GOT3 (cell line): ENCODE measurements at places on chromosomes 3 and 15.

- no peak for DNase-seq
Observed at GRCh38 chr15:60871152-60871551, 357.9 kb downstream of the RORA start.

DNA sequence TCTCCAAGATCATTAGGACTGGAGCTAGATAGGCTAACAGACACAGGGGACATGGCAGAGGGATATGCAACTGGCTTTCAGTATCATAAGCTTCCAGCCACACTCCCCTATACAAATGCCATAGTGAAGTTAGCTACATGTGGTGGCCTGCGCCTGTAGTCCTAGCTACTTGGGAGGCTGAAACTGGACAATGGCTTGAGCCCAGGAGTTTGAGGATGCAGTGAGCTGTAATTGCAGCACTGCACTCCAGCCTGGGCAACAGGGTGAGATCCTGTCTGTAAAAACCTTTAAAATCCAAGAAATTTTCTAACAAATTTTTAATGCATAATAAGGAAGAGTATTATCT lies 37.3 kb downstream of the DLG1 start:
- DNase-seq, result no peak

DNA sequence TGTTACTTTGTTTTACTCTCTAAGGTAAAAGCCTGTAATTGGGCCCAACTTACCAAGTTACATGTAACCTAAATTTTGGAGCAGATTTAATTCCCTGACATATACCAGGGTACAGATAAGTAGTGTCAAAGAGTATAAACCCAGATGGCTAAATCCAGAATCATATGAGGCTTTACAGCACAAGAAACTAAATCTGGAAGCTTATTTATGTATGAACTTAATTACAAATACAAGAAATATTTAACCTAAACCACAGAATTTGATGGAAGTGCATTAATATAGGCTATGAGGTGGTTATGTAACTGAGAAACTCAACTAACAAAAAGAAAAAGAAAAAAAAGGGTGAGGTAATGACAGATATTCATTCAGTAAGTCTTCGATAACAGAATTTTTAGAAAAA lies 930.2 kb upstream of the ALCAM start:
- no peak for DNase-seq

DNA sequence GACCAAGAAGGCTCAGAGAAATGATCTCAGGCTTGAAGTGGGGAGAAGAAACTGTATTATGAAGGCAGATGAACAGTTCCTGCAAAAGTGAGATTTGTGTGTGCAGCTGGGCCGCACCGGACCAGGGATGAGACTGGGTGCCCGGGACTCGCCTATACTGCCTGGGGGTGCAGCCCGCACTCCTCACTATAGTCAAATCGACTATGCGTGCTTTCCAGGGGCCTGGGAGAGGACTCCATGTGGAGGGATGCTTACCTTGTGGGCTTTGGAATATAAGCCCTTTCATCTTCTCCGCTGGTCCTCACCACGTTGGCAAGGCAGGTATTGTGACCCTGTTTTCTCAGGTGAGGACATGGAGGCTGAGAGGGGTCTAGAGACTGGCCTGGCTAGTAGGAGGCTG lies 32.9 kb upstream of the APOD start:
- no peak for DNase-seq

DNA sequence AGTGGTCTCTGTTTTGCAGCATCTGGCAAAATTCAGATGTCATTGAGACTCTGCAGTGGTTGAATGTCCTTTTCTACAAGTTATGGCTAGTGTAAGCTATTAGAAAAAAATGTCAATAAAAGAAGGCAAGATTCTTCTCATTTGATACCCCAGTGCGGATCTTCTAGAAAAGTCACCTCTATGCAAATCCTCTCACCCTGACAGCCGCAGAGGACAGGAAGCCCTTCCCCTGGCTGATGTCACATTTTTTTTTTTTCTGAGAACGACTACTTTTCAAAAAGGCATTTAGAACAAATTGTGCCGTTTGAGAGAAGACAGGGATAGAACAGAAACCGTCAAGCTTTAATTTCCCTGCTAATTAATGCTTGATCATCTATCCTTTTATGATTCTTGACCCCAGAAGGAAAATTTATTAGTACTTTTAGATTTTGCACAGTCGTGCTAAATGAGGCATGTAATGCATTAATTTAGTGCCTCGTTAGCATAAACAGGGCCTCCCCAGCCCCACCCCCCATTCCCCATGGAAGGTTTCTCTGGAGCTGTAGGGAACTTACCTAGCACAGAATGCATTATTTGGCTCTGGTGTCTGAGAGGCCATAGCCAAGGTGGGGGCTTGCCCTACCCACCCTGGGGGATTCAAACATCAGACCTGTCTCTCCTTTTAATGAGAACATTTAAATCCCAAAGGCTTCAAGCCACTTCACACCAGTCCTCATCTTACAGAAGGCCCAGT lies 183.8 kb downstream of the OPA1 start:
- no peak for DNase-seq

DNA sequence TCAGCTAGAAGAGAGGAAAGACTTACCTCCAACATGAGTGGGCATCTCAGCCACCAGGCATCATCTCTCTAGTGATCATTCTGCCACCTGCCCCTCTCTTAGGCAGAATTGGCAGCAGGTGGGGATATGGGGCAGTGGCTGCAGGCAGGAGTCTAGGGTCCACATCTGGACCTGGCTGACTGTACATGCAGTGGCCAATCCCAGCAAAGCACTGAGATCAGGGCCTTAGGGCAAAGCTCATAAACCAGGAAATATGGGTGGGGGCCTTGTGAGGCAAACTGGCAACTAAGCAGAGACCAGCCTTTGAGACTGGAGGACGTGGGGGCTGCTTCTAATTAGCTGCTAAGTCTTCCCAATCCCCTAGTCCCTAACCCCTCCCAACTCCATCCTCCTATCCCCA lies 12.9 kb downstream of the POMGNT2 start:
- no peak for DNase-seq

- no peak for DNase-seq
Observed at GRCh38 chr3:65597226-65597951, 441.3 kb downstream of the MAGI1 start.
